ENCODE measurements at places on chromosomes 16 and 17.

- DNase-seq, result no peak
Observed at GRCh38 chr17:38361694-38362465, 10.2 kb downstream of the SOCS7 start.

DNA sequence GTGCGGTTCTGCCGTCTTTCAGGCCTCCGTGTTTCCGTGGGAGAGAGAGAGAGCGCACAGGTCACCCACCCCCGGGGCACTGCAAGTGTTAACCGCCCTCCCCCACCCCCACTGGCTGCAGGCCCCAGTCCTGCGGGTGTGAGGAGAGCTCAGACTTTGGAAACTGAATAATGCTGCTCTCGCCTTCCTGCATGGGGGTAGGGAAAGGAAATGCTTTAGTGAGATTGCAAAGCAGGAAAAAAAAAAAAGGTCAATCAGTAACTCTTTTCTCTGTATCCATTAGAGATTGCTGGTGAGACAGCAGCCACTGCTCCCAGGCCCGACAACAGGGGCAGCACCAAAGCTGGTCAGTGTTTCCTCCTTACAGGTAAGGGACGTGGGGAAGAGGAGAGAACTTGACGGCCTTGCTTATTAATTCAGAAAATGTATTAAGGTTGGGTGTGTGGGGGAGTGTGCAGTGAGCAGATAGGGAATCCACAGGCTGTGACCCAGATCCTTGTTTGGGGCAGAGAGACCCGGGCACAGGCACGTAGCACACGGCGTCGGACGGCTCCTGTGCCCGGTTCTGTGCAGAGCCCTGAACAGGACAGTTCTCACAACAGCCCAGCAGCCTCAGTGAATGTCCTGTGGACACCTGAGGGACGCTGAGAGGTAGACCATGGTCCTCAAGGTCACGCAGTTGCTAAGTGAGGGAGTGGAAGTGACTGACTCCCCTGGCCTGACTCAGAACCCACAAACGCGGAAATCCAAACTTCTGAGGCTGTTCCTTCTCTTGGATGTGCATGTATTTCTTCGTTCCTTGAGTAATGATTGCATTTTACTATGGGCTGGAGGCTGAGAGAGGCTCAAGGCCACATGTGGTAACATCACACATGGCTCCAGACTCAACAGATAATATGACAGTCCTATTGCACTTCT, 156.5 kb downstream of the FOXL1 start:
- no peak for DNase-seq

DNA sequence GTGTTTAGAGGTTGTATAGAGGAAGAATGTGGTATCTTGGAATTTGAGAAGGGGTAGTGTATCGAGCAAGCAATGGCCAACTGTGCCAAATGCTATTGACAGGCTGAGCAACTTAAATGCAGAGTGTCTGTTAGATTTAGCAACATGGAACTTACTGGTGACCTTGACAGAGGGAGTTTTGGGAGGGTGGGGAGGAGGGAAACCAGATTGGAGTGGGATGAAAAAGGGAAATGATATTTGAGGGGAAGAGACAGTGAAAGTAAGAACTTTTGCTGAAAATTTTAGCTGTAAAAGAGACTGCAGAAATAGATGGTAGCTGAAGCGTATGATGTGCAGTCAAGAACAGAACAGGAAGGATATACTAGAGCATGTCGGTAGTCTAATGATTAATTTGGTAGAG, 1.1 kb downstream of the LRRC36 start:
- DNase-seq, result no peak

GRCh38 chr16:84964386-84965128, 46.8 kb downstream of the ZDHHC7 start:
- DNase-seq, result no peak

DNA sequence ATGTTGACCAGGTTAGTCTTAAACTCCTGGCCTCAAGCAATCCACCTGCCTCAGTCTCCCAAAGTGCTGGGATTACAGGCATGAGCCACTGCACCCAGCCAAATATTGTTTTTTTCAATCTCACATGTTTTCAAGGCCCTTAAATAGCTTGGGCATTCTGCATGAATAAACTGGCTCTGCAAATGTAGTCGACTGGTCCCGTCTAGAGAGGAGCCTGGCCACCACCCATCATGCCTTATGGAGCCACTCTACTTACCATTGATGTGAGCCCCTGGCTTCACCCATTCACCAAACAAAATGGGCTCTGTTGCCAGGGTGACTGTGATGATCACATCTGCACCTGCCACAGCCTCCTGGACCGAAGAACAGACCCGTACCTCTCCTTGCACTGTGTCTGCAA, 10.8 kb downstream of the CRYM start:
- no peak for DNase-seq

GRCh38 chr17:71942626-71943025, 178.2 kb upstream of the SOX9 start:
- DNase-seq, result no peak

GRCh38 chr17:77184474-77184873, 43.7 kb downstream of the SEC14L1 start:
- no peak for DNase-seq

GRCh38 chr16:86899151-86899550, 320.8 kb downstream of the FOXL1 start:
- no peak for DNase-seq

GRCh38 chr17:80164185-80164584, 5.6 kb upstream of the CARD14 start:
- no peak for DNase-seq

GRCh38 chr17:7560172-7561027, 1.3 kb upstream of the SENP3 start:
- DNase-seq, result peak; percentile 55

- no peak for DNase-seq
Observed at GRCh38 chr17:1919201-1919600, 89.4 kb downstream of the RPA1 start.

GRCh38 chr17:32287804-32288511, 22.3 kb downstream of the RHBDL3 start:
- DNase-seq, result no peak

DNA sequence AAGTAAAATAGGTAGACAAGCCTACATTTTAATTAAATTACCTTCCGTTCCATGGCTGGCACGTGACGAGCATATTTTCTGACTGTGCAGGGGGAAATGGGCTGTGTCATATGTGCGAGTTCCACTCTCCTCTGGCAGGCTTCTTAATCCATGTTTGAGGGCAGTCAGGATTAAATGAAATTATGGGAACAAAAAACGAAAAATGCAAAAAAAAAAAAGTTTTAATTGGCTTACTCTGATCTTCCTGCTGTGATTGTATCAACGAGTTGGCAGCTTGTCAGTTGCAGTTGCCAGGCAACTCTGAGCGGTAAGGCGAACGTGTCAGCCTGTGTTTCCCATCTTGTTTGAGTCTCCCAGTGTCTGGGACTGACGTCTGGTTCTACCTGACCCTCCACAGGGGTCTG, 302.9 kb upstream of the XYLT1 start:
- no peak for DNase-seq

DNA sequence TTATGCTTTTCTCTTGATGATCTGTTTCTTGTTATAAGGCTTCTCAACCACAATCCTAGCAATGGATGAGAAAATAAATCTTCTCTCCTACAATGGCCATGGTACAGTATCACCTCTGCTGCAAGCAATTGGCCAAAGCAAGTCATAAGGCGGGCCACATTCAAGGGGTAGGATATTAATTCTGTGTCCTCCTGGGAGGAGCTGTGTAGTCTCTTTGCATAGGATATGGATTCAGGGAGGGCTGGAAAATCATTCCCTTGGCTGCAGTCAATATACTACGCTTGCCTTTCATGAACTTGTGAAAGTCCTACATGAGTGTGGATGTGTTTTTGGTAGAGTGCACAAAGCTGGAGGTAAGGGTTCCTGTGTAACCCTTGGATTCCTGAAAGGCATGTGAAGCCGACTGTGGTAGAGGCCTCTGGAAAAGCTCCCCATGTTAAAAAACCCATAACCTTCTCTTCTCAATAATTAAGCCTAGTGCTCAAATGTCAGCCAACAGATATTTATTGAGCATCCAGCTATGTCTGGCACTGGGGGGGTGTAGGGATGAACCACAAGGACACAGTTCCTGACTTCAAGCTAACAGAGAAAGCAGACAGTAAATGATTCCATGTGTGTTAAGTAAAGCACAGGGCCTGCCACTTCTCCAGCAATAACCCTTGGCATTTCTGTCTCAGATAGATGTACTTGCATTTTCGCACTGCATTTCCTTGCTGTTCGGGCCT, 147.6 kb upstream of the HS3ST3A1 start:
- DNase-seq, result no peak

- DNase-seq, result no peak
Observed at GRCh38 chr17:76532072-76532651, 5.3 kb downstream of the CYGB start.

DNA sequence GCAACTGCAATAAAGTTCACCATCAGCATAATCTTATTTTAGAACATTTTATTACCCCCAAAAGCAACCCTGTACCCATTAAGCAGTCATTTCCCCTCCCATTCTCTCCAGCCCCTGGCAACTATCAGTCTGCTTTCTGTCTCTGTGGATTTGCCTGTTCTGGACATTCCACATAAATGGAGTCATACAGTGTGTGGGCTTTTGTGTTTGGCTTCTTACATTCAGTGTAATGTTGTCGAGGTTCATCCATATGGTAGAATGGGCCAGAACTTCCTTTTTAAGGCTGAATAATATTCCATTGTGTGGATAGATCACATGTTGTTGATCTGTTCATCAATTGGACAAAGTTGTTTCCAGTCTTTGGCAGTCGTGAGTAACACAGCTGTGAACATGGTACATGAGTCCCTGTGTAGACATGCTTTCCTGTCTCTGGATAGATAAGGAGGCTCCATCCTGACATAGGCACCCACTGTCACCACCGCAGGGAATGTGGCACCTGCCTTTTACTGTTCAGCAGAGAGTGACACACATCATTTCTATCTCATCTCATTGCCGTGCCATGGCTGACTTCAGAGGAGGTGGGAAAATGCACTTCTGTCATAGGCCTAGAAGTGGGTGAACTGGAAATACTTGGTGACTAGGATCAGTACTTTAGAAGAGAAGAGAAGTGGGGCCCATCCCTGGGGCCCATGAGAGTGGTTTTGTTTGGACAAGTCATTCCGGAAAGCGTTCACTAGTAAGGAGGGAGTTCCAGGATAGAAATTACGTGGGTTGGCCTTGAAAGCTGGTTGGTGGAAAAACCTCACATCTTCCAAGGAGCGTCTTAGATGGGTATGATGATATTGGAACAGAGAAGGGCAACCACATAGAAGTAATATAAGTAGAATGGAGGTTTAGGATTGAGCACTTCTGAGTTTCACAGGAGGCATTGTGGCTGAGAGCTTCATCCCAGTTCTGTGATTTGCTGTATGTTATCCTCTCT, 25.8 kb downstream of the EPN2 start:
- DNase-seq, result no peak

GRCh38 chr17:20823905-20824304, 218.9 kb downstream of the USP22 start:
- DNase-seq, result no peak
